Fibroblast of skin of left biceps (primary cell): ENCODE measurements at places on chromosomes 3 and 15.

- no peak for DNase-seq
Measured at GRCh38 chr15:83164771-83165404, 42.7 kb downstream of the HDGFL3 start.

GRCh38 chr3:153161138-153161713, 800 bp upstream of the RAP2B start:
- DNase-seq: peak; percentile 100

DNA sequence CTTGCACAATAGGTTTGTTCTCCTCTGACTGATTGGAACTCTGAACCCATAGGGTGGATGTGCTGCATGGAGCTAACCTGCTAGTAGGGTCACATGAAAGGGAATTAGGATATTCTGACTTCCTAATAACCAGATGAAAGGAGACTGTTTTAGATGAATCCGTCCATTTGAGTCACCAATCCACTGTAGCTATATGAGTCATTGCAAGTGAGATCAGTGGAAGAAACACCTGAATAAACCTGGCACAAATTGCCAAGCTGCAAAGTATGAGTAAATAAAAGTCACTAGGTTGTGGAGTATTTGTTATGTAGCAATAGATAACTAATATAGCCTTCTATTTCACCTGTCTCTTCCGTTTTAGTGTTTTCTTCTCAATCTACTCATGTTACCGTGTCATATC, 584.4 kb downstream of the PDCD6IP start:
- DNase-seq: no peak

DNA sequence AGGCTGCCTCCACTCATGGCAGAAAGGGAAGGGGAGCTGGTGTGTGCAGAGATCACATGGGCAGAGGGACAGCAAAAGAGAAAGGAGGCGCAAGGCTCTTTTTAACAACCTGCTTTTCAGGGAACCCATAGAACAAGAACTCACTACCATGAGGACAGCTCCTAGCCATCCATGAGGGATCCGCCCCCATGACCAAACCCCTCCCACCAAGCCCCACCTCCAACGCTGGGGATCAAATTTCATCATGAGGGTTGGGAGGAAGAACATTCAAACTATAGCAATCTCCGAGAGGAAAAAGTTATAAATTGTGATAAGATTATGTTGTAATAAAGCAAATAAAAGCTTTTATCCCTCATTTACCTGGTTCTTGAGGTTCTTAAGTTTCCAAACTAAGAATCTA, 84.7 kb upstream of the LMCD1 start:
- DNase-seq: no peak

DNA sequence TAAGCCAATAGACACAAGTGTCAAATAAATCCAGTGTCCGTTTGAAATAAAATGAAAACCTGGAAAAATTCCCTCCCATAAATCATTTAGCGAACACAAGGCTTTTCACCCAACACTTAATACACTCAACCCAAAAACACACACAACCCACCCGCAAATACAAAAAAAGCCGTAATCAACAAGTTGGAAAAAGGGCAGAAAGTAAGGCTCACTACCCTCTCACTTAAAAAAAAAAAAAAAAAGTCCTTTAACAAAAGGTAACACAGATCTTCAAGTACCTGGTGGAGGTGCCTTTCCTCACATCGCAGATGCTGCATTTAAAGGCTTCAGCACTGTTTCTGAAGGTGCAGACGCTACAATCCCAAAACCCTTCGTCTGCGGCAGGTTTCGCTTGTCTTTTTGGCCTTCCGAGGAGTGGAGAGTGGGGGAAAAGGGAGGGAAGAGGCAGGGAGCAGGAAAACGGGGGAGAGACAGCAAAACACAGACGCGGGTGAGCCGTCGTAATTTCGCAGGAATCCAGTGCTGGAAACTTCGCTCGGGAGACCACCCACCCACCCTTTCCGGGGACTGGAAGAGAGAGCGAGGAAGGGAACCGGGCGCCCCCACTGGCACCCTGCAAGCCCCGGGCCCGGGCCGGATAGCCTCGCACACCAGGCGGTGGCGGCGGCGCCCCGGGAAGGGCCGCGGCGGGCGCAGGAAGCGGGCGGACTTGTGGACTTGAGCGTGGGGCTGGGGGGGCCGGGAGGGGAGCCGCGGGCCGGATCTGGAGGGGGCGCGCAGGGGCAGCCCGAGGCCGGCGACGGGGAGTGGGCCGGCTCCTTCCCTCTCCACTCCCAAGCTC, 401.8 kb downstream of the SHQ1 start:
- DNase-seq: no peak

GRCh38 chr15:62933386-62933785, 109.2 kb upstream of the TPM1 start:
- no peak for DNase-seq

- DNase-seq: no peak
Measured at GRCh38 chr3:6491768-6492167, 369.1 kb upstream of the GRM7 start.

DNA sequence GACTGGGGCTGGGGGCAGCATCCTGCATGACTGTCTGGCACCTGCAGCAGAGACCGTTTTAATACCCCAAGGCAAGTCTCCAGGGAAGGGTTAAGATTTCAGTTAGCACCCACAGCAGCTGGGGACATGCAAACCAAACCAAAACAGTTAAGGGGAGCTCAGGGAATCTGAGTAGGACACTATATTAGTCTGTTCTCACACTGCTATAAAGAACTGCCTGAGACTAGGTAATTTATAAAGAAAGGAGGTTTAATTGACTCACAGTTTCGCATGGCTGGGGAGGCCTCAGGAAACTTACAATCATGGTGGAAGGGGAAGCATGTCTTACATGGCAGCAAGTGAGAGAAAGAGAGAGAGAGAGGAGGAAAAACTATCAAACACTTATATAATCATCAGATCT, 25.3 kb downstream of the GALNT15 start:
- DNase-seq: no peak

DNA sequence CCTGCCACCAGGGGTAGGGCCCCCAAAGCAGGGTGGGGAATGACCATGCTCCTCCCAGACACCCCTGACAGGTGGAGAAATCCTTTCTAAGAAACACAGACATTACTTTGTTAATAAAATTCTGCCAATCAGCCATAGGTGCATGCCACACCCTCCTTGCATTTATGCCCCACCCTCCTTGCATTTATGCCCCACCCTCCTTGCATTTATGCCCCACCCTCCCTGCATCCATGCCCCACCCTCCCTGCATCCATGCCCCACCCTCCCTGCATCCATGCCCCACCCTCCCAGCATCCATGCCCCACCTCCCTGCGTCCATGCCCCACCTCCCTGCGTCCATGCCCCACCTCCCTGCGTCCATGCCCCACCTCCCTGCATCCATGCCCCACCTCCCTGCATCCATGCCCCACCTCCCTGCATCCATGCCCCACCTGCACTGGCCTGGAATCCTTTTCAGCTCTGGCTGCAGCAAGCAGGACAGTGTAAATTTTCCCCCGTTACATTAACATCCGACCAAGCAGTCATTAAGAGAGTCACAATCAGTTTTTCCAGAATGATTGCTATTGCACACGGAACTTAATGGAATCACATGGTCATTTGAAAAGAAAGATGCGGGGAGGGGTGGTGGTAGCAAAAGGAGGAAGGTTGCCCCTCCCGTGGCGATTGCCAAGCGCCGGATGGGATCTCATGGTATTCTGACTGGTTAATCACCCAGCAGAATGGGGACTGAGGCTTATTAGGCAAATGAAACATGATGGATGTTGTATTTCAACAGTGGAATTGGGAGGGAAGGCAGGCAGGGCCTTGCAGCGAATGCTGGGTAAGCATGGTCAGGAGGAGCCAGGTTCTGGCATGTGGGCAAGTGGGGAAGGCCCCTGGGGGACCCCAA, 91.2 kb downstream of the TLE3 start:
- DNase-seq: no peak
